Left colon (tissue), 2 donors: ENCODE measurements at places on chromosomes 16 and 17.

- no peak for DNase-seq
Measured at GRCh38 chr16:89319631-89319885, 102.1 kb downstream of the ZNF778 start.

GRCh38 chr16:28090646-28091377, 27.3 kb upstream of the GSG1L start:
- no peak for DNase-seq

GRCh38 chr16:25210758-25211157, 6.0 kb upstream of the AQP8 start:
- no peak for DNase-seq

GRCh38 chr16:85180827-85181738, 68.8 kb upstream of the CIBAR2 start:
- no peak for DNase-seq

DNA sequence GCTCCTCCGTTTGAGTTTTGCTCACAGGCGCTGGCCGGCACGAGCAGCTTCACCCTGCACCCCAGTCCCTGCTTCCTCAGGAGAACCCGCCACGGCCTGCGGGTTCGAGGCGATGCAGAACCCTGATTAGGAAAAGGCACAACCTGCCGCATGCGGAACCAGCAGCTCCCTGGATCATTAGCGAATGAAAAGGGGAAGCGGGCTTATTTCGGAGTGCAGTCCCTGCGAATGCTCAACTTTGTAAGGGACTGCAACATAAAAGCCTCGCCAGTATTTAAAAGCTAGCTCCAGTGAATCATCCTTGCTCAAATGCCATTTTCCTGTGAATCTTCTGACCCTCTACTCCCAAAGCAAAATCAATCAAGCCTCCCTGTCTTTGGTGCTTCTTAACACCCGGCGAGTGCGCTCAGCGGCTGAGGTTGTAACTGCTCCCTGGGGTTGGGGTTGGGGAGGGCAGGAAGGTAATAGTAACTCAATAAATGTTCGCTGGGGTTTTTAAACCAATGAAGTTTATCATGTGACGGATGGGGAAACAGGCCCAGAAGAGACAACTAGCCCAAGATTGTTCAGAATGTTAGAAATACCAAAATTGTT, 678 bp upstream of the AKAP10 start:
- DNase-seq = no peak

GRCh38 chr16:77555791-77556190, 121.0 kb upstream of the ADAMTS18 start:
- no peak for DNase-seq

DNA sequence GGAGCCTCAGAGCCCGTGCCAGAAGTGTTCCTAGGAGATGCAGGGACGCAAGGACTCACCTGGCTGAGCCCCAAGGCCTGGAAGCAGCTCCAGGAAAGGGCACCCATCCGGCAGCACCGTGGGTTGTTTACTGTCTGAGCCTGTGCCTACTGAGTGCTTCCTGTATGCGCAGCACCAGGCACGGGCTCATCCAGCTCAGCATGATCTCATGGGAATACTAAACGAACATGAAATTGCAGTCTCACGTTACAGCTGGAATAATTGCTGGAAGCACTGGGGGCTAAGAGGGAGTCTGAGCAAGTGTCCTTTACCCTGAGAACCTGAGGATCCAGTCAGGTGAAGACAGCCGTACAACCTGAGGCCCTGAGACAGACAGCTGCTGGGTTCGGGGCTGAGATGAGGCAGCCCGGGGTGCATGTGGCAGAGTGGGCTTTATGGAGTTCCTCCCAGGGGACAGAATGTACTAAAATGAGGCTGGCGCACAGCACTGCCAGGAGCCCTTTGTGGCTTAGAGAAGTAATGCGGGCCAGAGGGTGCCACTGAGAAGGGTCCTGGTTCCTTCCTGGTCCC, 5.4 kb downstream of the CTRL start:
- no peak for DNase-seq

DNA sequence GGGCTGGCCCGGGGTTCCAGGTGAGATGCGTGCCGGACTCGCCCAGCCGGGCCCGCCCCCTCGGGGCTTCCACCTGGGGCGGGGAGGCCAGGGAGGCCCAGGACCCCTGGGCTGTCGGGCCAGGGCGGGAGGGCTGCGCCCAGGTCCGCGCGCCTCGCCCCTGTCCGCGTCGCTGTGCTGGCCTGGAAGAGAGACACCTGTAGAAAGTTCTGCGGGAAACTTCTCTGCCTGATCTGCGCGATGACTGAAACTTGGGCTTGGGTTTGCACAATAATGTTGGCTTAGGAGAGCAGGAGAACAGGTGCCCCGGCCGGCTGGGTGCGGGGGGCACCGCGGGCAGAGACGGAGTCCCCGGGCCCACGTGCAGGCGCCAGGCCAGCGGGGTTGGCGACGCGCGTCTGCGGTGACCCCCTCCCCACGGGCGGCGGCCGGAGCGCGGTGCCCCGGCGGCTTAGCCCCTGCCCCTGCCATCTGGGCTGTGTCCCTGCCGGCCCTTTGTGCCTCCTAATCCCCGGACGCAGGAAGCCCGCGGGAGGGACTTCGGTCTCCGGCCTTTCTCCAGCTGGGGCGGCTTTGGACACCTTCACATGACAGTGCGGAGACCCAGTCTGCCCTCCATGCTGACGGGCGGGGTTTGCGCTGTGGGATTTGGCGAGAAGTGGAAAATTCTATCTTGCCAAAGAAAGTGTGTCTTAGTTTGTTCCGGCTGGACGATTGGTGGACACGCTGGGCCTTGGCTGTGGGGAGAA, 483 bp downstream of the LLGL2 start:
- peak; percentile 55 for DNase-seq

- no peak for DNase-seq
Measured at GRCh38 chr17:47857551-47858455, 6.8 kb upstream of the SP6 start.

GRCh38 chr16:72658888-72659717, 388.8 kb downstream of the ZFHX3 start:
- DNase-seq = no peak

- peak; percentile 97 for DNase-seq
Measured at GRCh38 chr16:72008424-72009216, at the start of gene DHODH. Gene DHODH (plus strand): TSS chr16:72008744. CDS start chr16:72008765, 21 bp downstream.
